ENCODE measurements at places on chromosomes 5 and 9.

GRCh38 chr5:63125862-63126261 lies 547.2 kb downstream of the LRRC70 start:
- DNase-seq, result no peak

- DNase-seq, result peak; percentile 57
Measured at GRCh38 chr9:133737774-133738639, at the start of gene SARDH. SARDH (minus strand) TSS chr9:133738352; CDS start chr9:133734173, 4,179 bp downstream.

DNA sequence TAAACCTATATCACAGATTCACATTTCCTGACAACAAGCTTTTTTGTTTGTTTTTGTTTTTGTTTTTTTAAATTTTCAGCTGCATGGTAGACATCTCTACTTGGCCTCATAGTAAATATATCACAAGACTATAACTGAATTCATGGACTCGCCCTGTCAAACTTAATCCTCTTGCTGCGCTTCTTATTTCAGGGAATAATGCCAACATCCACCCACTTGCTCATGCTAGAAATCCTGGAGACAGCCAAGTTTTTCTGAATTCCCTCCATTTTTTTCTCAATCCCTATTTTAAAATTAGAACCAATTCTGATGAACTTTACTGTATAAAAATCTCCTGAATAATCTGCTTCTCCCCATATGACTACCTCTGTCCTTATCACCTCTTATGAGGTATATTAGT lies 283.6 kb upstream of the RPS23 start:
- DNase-seq, result no peak

- no peak for DNase-seq
Measured at GRCh38 chr9:97808972-97809371, 44.1 kb upstream of the FOXE1 start.

GRCh38 chr5:150568663-150569062 lies 60.7 kb downstream of the NDST1 start:
- no peak for DNase-seq

DNA sequence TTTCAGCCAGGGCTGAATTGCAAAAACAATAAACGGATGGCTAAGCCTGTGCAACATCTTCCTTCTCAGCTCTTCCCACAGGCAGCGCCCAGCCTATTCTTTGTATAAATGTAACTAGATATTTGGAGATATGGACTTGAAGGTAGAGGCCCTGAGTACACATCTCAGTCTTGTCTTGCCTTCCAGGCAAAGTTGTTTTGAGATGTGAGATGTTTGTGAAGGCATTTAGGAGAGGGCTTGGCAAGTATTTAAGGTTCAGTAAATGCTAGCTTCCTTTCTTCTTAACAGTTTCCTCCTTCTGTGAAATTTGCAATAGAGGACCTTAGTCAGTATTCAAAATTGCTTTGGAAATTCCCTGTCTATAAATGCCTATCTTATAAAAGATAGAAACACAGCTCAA lies 228.8 kb downstream of the NR2F1-AS1 start:
- DNase-seq, result no peak

- DNase-seq, result no peak
Measured at GRCh38 chr5:8458038-8458383, 589.1 kb downstream of the MTRR start.

- no peak for DNase-seq
Measured at GRCh38 chr9:93500571-93501298, 47.4 kb upstream of the FAM120AOS start.

DNA sequence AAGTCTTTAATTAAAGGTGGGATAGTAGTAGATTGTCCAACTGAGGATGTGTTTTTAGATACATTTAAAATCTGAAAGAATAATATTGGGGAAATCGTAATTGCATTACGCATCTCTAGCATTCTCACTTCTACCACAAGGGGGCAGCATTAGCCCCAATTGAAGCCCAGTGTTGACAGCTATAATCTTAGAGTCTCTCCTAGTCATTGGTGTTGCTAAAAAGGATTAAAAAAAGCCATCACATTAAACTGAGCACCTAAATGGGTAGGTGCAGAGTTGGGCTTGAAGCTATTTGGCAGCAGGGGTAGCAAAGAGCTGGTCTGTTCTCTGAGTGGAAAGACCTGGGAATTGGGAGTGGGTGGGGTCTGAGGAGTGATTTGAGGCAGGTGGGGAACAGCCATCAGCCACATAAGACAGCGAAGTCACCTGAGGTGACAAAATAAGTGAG lies 177.2 kb downstream of the OSTF1 start:
- DNase-seq, result peak; percentile 5

- DNase-seq, result no peak
Measured at GRCh38 chr9:35548571-35548970, 56.5 kb upstream of the TESK1 start.

DNA sequence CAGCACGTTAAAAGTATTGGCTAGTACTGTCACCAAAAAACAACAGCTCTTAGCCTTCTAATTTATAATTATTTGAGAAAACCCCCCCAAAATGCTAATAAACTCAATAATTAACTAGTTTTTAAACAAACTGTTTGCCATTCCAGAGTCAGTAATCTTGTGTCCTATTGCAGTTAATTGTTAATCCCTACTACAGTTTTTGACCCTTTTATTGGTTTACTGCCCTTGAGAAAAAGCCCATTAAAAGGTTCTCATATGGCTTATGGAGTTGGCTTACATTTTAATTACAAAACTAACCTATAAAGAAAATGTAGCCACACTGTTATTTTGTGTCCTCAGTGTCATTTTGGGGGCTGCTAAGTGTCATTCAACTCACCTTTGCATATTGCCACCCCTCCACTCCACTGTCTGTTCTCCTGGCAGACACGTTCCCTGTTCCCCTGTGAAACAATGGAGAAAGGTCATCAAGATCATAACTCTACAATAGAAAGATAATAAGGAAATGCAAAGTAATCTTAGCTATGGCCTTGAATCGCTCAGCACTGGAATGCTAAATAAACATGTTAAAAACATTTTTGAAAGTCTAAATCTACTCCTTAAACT lies 51.6 kb upstream of the TXNDC8 start:
- no peak for DNase-seq

GRCh38 chr5:89904442-89904841 lies 505.1 kb downstream of the CETN3 start:
- no peak for DNase-seq

GRCh38 chr5:6504677-6505415 lies 56.2 kb downstream of the UBE2QL1 start:
- DNase-seq, result peak; percentile 95

DNA sequence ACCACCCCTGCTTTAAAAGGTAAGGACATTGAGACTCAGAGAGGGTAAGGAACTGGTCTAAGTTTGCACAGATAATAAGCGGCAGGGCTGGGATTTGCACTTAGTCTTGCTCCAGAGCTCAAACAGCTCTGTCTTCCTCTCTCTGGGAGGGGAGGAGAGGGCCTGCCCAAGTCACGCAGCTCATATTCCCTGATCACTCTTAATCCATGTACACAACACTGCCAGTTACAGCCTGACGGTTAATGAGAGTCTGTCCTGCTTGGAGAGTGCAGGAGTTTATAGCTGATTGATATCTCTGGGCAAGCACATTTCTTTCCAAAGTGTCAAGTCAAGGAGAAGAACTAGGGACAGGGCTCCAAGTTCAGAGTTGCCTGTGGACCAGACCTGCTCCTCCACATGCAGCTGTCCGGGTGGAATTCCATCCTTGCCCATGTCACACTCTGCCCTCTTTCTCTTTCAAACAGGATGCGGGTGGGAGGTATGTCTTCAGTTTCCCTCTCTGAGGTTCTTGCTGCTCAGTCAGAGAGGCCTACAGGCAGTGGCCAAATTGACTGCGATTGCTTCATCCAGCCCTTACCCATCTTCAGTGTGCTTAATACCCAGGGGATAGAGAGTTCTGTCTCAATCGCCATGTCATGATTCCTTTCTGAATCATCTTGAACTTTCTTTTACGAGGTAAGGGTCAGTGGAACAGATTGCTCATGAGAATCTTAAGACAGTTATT lies 54.5 kb downstream of the GALNT12 start:
- DNase-seq, result no peak

DNA sequence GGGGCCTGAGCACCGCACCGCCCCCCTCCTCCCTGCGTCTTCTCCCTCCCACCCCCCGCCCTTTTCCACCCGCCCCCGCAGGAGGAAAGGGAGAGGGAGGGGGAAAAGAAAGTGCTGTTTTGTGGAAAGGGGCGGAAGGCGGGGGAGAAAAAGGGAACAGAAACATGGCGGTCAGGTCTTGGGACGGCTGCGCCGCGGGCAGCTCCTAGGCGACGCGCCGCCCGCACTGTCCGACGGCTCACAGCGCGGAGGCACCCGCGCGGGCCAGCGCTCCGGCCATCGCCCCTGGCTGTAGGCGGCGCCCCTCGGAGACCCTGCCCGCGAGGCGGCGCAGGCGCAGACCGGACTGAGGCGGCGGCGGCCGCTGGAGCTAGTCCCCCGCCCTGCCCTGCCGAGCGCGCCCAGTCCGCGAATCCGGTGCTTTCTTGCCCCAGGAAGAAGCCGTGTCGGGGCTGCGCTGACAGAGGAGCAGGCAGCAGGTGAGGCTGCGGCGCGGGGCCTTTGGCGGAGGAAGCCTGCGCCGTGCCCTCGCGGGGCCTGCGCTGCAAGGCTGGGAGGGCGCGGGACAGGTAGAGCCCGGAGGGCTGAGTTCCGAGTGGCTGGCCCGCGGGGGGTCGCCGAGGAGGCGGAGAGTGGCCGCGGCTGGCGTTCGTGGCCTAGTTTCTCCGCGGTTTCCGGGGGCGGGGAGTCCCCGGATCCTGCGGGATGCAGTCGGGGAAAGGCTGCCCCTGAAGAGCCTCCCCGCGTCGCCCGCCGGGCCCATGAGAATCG lies at the start of gene DENND4C:
Gene DENND4C, plus strand, starts transcription at position 339 of the 771 bp plus-strand sequence. CDS start 45,482 bp downstream, outside the sequence.
- peak; percentile 81 for DNase-seq

GRCh38 chr5:36300927-36301540 lies 668 bp downstream of the RANBP3L start:
- no peak for DNase-seq

GRCh38 chr5:137837491-137838394 lies 29.9 kb upstream of the MYOT start:
- DNase-seq, result no peak

DNA sequence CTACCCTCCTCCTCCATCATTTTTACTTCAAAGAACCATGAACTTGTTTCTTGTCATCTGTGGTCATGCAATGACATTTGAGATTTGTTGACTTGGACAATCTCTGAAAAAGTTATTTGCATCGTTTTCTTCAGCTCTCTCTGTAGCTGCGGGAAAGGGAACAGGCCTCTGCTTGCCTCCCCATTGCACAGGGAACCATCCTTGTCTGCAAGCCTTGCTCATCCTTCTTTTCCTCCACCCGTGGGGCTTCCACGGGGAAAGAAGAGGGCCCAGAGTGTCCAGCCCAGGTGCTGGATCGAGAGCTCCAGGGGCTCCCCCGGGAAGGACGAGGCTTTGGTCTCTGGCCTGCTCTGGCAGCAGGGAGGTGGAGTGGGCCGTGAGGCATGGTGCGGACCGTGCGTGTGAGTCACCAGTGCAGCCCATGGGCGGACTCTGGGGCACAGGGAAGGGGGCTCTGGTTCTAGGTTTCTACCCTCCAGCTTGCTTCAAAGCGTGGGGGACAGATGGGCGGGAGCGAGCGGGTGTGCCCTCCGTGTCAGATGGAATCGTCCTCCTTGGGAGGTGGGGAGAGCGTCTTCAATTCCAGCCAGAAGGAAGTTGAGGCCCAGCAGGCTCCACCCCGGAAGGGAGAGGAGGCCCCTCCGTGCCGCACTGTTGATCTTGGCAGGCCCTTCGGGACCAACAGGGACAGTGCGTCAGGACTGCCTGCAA lies 6.0 kb upstream of the IRX4 start:
- no peak for DNase-seq

- DNase-seq, result no peak
Measured at GRCh38 chr5:110264661-110265060, 461.8 kb downstream of the TMEM232 start.

DNA sequence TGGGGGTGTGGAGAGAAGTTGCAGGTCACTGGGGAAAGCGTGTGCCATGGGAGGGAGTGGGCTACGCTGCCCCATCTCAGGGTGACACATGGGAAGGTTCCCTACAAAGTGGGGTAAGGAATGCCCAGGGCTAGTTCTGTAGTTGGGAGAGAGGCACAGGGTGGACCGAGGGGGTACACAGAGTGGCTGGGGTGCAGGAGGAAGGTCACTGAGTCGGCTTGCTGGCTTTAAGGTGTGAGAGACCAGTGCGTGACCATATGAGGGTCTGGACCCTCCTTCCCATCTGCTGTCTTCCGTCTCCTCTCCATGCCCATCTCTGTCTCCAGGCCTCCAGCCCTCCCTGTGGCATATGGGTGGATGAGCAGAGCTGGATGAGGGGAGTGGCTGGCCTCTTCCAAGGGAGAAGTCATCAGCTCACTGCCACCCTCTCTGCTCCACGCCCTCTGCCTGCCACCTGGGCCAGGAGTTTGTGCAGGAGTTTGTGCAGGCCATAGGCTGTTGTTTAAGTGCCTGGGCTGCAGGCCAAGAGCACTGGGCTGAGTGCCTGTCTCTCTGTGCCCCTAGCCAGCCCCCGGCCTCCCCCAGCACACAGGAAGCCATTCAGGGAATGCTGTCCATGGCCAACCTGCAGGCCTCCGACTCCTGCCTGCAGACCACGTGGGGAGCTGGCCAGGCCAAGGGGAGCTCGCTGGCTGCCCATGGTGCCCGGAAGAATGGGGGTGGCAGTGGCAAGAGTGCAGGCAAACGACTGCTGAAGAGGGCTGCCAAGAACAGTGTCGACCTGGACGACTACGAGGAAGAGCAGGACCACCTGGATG lies 96.8 kb downstream of the PHF2 start:
- DNase-seq, result no peak
